ENCODE measurements at places on chromosomes 2 and 18.

DNA sequence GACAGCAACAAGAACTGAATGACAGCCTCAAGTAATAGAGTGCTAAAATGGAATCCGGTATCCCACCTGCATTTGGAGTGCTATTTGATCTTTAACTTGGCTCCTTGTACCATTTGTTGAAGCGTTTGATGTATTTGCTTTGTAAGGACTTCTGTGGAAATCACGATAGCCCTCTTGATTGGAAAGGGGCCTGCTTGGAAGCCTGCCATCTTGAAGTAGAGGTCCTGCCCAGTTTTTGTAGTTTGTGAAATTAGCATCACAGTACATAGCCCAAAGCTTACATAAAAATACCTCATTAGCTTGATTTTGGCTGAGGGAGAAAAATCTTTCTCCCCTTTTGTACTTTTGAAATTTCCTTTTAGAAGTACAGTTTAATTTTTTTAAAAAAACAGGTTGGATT, 2.7 kb downstream of the CDCA7 start:
- DNase-seq = no peak

GRCh38 chr2:79721966-79722365, 209.1 kb downstream of the CTNNA2 start:
- DNase-seq = no peak

GRCh38 chr2:197539734-197540133, 23.9 kb downstream of the MOB4 start:
- no peak for DNase-seq

DNA sequence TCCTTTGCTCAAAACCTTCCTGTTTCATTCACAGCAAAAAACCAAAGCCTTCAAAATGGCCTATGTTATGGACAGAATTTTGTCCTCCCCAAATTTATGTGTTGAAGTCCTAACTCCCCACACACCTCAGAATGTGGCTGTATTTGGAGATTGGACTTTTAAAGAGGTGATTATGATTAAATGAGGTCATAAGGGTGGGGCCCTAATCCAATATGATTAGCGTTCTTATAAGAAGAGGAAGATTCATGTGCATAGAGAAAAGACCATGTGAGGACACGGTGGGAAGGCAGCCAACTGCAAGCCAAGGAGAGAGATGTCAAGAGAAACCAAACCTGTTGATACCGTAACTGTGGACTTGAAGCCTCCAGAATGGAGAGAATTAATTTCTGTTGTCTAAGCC, 4.6 kb upstream of the ZNF638 start:
- no peak for DNase-seq

DNA sequence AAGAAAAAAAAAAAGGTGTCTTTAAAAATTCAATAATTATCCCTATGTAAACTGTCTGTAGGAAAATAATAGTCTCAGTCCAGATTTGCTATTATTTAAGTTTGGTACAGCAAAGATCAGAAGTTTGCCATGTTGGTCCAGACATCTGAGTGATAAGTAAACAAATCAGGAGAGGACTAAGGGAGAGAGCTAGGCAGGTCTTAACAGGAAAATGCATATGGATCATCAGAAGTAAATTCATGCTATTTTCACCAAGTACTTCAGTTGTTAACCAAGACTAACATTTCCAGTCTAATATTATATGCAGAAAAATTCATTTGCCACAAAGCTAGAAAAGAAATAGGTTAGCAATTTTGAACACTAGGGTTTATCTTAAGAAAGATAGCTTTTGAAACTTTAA, 95.0 kb upstream of the STK17B start:
- DNase-seq = no peak

- DNase-seq = no peak
Measured at GRCh38 chr18:23992089-23992940, 22.2 kb upstream of the TTC39C start.

- DNase-seq = no peak
Measured at GRCh38 chr18:5388896-5389295, 93.4 kb upstream of the ZBTB14 start.

- no peak for DNase-seq
Measured at GRCh38 chr2:163626639-163627109, 109.1 kb downstream of the FIGN start.
